ENCODE measurements at places on chromosomes 2 and 18.

- DNase-seq: no peak
These were observed 87.9 kb upstream of the GCFC2 start for GRCh38 chr2:75798569-75798968.

DNA sequence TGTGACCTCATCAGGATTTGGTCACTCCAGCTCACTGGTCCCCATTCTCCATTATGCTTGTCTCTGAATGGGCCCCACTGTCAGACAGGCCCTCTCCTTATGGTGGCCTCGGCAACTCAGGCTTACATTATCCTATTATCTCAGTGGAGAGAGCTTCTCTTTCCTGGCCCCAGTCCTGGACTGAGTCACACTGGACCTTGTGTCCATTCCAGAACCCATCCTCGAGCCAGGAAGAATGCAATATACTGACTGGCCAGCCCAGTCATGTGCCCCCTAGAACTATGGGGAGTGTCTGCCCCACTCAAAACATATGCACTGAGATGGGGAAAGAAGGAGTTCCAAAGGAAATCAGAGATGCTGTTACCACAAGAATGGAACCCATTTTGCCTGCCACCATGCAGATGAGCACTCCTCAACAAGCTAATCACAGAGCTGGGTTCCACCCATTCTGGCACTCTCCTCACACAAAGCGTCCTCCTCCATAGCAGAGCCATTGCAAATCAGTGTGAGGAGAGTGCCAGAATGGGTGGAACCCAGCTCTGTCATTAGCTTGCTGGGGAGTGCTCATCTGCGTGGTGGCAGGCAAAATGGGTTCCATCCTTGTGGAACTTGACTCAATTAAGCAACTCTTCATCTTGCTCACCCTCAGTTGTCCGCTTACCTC, 71.9 kb downstream of the CHRNA1 start:
- no peak for DNase-seq

GRCh38 chr2:236237468-236238190, 26.6 kb downstream of the ASB18 start:
- no peak for DNase-seq

- DNase-seq: no peak
These were observed 232.1 kb downstream of the TMX3 start for GRCh38 chr18:68482815-68483214.

DNA sequence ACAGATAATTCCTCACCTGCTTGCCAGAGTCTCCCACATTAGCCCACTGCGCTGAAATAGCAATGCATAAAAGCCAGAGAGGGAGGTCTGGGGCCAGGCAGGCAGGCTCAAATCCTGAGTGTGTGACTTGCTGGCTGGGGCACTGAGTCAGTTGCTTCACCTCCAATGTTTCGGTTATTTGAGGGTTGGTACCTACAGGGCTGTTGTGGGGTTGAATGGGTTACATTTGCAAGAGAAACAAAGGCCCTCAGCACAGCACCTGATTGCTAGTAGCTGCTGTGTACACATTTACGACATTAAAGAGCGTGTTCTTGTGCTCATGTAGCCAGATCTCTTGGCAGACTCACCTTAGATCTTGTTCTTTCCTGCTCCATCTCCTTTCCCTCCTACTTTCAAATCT, 34.1 kb upstream of the FAM110C start:
- no peak for DNase-seq

DNA sequence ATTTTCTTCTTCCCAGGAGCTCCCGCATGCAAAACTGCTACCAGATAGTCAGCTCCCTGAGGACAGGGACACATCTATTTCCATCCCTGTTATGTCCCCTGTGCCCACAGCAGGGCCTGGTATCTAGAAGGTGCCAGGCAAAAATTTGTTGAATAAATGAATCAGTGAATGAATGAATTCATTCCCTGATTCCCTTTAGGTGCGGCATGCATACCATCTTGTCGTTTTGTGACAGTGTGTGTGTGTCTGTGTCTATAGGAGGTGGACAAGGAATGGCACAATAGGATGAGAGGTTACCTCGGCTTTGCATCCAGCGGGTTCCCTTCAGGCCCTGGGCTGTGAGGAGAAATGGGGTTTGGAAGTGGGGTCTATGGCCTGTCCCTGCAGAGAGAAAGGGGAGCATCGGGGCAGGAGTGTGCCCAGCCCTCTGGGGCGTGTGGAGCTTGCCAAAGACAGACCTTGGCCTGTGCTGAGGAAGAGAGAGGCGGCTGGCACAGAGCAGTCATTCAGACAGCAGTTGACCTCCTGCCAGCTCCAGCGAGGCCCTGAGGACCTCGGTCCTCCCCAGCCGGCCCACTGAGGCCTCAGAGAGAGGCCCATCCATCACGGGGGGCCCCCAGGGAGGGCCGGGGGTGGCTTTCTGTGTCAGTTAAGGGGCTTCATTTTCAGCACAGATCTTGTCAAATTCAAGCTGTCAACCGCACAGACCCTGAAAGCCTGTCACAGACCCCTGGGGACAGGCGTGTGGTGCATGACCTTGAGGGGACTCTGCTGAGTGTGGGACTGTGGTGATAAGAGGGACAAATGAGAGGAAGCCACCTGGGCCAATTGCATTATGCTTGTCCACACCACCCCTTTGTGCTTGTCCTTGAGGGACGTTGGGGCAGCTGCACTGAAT, 125.9 kb upstream of the CXCR4 start:
- DNase-seq: no peak

- no peak for DNase-seq
These were observed 863.9 kb downstream of the SUCLG1 start for GRCh38 chr2:83595121-83595690.

- DNase-seq: no peak
These were observed 97.3 kb downstream of the FMNL2 start for GRCh38 chr2:152432206-152432653.

- no peak for DNase-seq
These were observed 145.2 kb downstream of the MGAT5 start for GRCh38 chr2:134399096-134399495.

- no peak for DNase-seq
These were observed 723.2 kb downstream of the DPP10 start for GRCh38 chr2:115165529-115166109.

DNA sequence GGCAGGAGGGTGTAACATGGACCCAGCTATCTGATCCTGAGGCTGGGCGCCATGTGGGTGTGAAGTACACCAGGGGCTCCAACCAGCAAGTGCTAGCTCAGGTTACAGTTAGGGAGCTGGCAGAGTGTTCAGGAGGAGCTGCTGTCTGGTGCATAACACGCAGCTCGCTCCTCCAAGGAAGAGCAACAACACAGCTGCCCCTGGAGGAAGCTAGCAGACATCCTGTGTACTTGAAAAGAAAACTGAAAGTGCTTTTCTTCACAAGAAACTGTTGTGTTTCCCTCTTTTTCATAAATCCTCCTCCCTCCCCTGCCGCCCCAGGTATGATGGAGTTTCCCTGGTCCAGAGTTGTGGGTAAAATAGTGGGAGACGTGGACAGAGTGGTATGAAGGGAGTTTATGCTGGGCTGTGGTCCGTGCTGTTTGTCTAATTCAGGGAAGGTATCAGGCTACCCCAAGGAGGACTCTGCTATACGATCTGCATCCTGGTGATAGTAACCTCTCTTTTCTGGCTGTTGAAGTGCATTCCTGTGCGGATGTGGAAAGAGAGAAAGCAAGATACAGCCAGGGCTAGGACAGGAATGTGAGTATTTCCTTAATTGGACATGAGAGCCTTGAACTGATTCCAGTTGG, 6.1 kb upstream of the LBH start:
- DNase-seq: peak; percentile 65

- no peak for DNase-seq
These were observed 45.6 kb downstream of the ONECUT2 start for GRCh38 chr18:57480733-57481132.

GRCh38 chr18:58351776-58352175, 277.1 kb downstream of the ALPK2 start:
- no peak for DNase-seq

- no peak for DNase-seq
These were observed 61.0 kb downstream of the CACNB4 start for GRCh38 chr2:152037743-152038435.

DNA sequence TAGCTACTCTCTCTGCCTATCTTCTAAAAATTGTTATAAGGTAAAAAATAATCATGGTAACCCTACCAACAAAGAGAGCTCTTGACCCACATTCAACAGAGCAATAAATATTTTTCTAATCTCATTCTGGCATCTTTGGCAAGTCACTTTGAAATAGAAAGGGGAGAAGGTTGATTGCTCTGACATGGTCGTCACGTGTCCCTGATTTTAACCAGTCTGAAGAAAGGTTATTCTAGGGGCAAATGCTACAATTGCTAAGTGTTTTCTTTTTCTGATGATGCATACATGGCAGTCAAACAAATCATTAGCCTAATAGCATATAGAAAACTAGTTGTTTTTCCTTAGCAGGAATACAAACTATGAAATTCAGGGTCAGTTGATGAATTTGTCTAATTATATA, 153.3 kb upstream of the MAP3K20 start:
- DNase-seq: no peak

DNA sequence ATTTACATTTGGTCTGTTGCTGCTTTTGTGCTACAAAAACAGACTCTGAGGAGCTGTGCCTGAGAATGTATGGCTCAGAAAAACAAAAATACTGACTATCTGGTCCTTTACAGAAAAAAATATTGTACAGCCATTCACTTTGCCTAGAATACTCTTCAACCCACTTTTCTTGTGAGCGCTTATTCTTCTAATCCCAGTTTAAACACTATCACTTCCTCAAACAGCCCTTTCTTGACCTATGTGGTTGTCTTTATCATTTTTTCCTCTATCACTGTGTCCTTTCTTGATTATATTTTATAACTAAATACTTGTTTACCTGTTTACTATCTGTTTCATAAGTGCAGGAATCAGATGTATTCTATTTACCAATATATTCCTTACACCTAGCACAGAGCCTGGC, 33.5 kb downstream of the CUL3 start:
- DNase-seq: no peak

DNA sequence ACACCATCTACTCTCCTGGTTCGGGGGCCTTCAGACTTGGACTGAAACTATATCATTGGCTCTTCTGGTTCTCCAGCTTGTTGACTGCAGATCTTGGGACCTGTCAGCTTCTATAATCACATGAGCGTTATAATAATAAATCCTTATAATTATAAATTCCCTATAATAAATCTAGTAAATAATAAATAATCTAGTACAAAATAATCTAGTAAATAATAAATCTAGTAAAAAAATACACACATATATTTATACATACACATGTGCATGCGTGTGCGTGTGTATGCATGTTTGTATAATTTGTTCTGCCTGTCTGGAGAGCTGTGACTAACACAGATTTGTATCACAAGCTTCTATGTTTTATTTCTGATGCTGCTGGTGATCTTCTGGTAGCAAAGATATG, 40.8 kb downstream of the KATNAL2 start:
- DNase-seq: no peak

GRCh38 chr2:68905116-68905515, 33.9 kb upstream of the BMP10 start:
- DNase-seq: no peak

GRCh38 chr2:60002183-60002867, 551.1 kb downstream of the BCL11A start:
- no peak for DNase-seq

GRCh38 chr18:27411911-27412310, 226.8 kb upstream of the CHST9 start:
- DNase-seq: no peak

DNA sequence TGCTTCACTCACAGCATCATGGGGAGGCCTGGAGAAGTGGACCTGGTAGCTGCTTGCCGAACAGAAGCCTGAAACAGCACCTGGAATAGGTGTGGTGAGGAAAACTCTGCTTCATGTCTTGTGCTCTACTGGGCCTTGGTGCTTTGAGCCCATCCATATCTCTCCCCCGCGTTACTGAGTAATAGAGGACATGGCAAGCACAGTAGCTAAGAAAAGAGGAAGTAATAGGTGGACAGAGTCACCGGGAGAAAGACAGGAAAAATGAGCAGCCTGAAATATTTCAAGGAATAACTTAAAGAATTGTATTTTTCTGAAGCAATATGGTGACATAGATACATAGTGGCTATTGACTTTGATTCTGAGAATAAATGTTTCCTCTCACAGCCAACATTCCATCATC, 14.0 kb upstream of the HNMT start:
- DNase-seq: no peak

- DNase-seq: no peak
These were observed 98.9 kb upstream of the ATP8B1 start for GRCh38 chr18:57901825-57902589.

GRCh38 chr18:13289481-13290205, 71.1 kb downstream of the LDLRAD4 start:
- DNase-seq: no peak

DNA sequence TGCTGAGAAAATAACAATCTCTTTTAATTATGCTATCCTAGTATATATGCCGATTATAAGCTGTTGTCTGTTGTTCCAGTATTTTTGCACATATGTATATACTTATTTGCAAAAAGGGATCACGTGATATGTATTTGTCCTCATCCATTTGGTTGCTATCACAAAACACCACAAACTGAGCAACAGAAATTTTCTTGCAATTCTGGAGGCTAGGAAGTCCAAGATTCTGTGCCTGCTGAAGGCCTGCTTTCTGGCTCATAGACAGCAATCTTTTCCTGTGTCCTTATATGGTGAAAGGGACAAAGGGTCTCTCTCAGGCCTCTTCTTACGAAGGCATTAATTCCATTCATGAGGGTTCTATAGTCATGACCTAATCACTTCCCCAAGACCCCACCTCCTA, 186.5 kb downstream of the LPIN1 start:
- no peak for DNase-seq

GRCh38 chr18:51617572-51618260, 420.2 kb upstream of the MEX3C start:
- no peak for DNase-seq

DNA sequence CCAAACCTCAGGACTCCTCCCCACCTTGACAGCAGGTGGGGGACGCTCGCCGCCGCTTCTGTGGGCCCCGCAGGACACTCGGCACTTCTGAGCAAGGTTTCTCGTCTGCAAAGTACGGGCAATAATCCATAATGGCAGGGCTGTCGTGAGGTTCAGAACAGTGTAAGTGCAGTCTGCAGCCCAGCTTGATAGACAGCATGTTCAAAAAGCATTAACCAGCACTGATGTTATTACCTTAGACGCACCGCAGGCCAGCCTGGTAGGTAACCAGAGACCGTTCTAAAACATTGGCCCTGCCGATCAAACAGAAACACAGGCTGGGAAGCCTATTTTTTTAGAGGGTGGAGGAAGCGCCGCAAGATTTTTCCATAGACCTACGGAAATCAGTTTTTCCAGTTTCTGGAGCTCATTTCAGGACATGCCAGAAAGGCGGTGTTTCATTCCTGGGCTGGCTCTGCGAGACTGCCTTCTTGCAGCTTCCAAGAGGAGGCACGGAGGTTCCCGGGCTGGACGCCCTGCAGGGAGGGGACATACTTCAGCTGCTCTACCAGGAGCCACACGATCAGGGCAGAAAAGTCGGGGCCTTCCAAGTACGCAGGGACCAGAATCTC, 148.7 kb downstream of the TPO start:
- DNase-seq: no peak

DNA sequence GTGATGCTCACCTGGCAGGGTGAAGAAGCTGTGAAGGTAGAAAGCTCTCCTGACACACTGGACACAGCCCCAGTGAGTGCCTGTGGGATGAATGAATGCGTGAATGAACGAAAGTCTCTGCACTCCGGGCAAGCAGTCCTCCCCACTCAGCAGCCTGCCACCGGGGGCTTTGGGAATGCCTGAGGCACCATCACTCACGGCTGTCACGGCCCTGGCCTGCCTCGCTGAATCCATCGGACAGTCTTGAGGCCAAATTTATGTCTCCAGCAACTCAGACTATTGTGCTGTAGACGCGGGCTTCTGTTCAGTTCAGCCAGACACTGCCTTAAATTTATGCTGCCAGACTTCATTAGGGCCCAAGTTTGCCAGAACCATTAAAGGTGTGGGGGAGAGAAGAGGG, 62.9 kb upstream of the TEX51 start:
- no peak for DNase-seq

- no peak for DNase-seq
These were observed 27.9 kb downstream of the MSH6 start for GRCh38 chr2:47810850-47811249.
